Aorta (tissue), 5 donors: ENCODE measurements at places on chromosomes 11 and 22.

DNA sequence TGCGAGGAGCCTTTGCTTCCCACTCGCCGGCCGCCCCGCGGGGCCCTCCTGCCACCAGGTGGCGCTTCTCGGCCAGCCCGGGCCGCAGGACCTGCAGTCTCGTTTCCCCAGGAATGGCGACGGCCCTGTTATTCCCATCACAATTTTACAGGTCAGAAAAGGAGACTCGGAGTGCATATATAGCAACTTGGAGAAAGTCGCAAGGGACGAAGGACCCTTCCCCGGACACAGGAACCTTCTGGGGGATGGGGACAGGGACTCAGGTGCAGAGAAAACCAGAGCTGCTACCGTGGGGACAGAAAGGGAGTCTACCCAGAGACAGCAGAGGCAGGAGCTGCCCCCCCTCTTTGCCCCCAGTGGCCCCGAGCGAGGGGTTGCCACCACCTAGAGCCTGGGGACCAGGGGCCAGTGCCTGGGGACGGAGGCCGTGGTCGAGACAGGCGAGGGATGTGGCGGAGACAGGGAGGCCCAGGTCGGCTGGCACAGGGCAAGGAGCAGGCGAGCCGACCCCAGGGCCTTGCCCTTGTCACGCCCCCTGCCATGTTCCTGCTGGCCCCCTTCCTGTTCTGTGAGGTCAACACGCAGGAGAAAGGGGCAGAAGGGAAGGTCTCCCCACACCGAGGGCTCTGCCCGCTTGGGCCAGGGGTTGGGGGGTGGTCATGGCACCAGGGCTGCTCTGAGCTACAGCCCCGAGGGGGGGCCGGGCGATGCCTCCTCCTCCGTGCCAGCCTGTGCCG, 3.5 kb upstream of the KRTAP5-6 start:
- peak; percentile 92 for DNase-seq

DNA sequence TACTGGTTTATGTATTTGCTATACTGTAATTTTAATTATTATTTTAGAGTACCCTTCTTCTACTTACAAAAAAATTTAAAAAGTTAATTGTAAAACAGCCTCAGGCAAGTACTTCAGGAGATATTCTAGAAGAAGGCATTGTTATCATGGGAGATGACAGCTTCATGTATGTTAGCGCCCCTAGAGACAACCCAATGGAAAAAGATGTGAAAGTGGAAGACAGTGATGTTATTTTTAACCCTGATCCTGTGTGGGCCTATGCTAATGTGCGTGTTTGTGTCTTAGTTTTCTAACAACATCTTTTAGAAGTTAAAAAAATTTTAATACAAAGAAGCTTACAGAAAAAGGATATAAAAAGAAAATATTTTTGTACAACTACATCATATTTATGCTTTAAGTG, 205.0 kb downstream of the FAM76B start:
- DNase-seq: no peak

- DNase-seq: peak; percentile 36
Observed at GRCh38 chr11:70505761-70506657, 107.7 kb downstream of the CTTN start.

- DNase-seq: no peak
Observed at GRCh38 chr11:95245038-95245437, 14.0 kb upstream of the SESN3 start.

DNA sequence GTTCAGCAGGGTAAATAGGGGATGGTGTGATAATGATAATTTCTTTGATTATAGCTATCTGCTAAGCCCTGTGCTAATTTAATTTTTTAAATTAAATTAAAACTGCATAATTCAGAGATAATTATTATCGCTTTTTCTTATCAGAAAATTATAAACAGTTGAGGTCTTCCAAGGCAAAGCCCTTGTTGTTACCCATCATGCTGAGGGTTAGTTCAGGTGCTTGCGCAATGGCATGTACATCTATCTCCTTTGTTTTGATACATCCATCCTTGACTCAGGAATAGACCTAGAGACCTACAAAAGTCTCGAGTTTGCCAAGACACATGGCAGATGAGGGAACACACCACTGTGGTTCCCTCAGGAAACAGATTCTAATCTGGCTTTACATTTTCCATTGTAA, 737.6 kb downstream of the DLG2 start:
- DNase-seq: no peak

DNA sequence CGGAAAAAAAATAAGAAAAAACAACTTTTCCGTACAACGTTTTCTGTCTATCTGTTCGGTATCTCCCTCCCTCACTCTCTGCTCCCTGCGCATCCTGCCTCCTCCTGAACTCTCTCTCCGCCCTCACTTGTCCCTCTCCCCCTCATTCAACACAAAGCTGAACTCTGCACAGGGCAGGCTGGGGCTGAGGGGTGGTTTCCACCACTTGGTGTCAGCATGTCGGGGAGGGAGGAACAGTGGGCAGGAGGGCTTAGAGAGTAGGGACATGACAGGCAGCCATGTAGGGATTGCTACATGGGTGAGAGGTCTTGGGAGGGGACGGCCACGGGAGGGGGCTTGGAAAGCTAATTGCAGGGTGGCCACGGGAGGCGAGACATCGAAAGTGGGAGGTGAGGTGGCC, 17.6 kb downstream of the SLC22A12 start:
- no peak for DNase-seq

DNA sequence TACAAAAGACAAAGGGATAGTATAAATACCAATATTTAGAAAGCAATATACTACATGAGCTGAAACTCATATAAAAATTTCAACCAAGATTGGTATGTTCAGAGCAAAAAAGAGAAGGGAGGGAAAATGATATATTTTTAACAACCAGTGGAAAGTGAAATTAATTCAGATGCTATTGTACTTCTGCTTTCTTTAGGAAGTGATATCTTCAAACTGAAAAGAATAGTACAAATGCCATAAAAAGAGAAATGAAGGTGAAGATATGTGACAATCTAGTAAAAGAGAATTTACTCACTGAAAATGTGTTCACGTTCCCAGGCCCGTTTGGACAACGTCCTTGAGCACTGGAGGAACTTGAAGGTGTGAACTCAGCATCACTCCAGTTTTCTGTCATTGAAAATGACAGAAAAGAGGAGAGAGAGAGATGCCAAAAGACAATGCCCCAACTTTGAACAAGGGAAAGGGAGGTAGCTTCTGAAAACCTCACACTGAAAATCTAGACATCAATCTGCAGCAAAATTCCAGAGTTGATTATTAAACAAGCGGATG, 47.5 kb downstream of the SC5D start:
- DNase-seq: no peak

- no peak for DNase-seq
Observed at GRCh38 chr22:43996981-43997265, 27.2 kb upstream of the PARVB start.

GRCh38 chr11:122440811-122441665, 214.5 kb upstream of the UBASH3B start:
- peak; percentile 59 for DNase-seq

DNA sequence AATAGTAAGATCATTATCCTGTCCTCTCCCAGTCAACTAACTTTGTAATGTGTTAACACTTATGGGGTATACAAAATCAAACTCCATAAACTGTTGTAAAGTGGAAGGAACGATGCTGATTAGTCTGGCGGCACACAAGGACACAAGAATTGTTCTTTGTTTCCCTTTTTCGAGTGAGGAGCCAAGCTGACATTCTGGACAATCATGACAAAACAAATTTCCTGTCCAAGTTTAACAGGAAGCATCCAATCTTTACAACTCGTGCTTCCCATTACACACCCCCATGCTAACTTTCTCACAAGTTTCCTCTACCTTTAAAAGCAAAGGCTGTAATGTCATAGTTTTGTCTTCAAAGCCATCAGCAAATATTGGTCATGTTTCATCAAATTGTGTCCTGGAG, 20.4 kb upstream of the LDLRAD3 start:
- no peak for DNase-seq

- no peak for DNase-seq
Observed at GRCh38 chr11:59866397-59866796, at the start of gene TCN1. TCN1 (minus strand) TSS chr11:59866487; CDS start chr11:59866470, 17 bp downstream.

DNA sequence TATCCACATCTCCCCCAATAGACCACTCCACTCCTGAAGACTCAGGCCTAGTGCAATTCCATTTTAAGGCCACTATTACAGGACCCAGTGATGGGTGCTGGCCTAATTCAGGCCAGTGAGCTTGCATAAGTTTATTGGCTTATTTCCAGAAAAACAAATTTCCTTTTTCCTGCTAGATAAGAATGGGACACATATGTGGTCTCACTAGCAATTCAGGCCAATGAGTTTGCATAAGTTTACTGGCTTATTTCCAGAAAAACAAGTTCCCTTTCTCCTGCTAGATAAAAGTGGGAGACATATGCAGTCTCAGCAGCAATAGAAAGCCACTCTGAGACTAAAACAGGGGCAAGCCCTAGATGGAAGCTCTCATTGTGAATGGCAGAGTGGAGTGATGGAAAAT, 22.4 kb downstream of the ADM start:
- no peak for DNase-seq

GRCh38 chr11:60984636-60985035, 13.2 kb downstream of the CD6 start:
- no peak for DNase-seq

GRCh38 chr22:50305923-50306566, 1.4 kb downstream of the PLXNB2 start:
- DNase-seq: peak; percentile 96

- DNase-seq: no peak
Observed at GRCh38 chr11:113562981-113563461, 87.8 kb upstream of the DRD2 start.

GRCh38 chr11:12404436-12404835, 27.1 kb downstream of the PARVA start:
- DNase-seq: peak; percentile 59

DNA sequence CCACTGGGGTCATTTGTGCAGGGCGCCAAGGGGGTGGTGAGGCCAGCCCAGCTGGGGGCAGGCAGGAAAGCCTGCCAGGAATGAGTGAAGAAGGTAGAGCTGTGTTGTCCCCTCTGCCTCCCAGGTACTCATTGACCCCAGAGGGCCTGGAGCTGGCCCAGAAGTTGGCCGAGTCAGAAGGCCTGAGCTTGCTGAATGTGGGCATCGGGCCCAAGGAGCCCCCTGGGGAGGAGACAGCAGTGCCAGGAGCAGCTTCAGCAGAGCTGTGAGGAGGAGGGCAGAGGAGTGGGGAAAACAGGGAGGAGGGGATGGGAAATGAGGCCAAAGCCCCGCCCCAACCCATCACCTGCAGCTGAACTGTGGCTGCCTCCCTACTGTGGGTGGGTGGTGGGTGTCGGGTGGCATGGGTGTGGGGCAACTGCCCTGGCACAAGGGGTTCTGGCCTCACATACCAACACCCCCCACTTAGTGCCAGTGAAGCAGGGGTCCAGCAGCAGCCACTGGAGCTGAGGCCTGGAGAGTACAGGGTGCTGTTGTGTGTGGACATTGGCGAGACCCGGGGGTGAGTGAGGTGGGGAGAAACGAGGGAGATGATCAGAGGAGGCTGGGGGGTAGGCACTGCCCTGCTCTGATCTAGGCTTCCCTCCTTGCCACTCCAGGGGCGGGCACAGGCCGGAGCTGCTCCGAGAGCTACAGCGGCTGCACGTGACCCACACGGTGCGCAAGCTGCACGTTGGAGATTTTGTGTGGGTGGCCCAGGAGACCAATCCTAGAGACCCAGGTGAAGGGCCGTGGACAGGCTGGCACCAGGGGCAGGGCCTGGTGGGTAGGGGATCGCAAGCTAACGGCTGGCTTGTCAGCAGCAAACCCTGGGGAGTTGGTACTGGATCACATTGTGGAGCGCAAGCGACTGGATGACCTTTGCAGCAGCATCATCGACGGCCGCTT, 3.0 kb downstream of the MUS81 start:
- DNase-seq: peak; percentile 50

GRCh38 chr22:42270176-42270509, 310 bp downstream of the TCF20 start:
- no peak for DNase-seq

- no peak for DNase-seq
Observed at GRCh38 chr11:79221444-79222130, 219.2 kb downstream of the TENM4 start.

GRCh38 chr11:128523641-128524040, 63.7 kb downstream of the ETS1 start:
- DNase-seq: no peak

DNA sequence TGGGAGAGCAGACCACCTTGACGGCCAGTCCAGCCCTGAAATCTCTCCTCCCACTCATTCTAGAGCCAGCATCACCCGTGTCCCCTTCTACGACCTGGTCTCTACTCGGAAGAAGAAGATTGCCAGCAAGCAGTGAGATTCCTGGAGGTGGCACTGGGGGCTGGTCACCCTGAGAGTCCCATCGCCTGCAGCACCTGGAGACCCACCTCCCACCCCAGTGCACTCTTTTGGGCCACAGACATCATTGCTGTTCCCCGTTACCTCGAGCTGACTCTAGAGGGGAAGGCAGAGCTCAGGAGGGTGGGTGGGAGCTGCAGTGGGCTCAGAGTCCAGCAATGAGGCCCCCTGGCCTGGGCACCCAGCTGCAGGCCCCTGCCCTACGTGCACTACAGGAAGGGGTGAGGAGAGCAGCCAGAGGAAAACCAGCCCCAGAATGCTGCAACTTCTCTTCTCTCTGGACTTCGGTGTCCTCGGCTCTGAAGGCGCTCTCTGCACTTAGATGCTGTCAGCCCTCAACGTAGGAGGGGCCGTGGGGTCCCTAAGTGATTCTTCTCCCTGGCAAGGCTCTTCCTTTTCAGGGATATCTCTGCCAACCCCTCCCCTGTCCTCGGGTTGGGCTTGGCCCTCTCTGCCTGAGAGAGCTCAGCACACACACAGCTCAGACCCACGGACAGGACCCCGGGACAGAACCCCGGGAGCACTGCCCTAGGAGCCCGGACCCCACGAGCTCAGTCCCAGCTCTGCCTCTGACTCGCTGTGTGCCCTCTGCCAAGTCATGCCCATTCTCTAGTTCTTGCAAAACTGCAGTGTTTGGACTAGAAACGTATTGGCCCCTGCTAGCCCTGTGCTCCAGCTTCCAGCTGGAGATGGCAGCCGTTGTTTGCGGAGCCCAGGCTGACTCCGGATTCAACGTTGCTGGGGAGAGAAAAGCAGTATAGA, 31.3 kb downstream of the CYTH4 start:
- DNase-seq: no peak

GRCh38 chr22:21044931-21045584, 688 bp upstream of the LRRC74B start:
- peak; percentile 77 for DNase-seq

- DNase-seq: no peak
Observed at GRCh38 chr11:61635787-61636186, 44.4 kb upstream of the DAGLA start.

DNA sequence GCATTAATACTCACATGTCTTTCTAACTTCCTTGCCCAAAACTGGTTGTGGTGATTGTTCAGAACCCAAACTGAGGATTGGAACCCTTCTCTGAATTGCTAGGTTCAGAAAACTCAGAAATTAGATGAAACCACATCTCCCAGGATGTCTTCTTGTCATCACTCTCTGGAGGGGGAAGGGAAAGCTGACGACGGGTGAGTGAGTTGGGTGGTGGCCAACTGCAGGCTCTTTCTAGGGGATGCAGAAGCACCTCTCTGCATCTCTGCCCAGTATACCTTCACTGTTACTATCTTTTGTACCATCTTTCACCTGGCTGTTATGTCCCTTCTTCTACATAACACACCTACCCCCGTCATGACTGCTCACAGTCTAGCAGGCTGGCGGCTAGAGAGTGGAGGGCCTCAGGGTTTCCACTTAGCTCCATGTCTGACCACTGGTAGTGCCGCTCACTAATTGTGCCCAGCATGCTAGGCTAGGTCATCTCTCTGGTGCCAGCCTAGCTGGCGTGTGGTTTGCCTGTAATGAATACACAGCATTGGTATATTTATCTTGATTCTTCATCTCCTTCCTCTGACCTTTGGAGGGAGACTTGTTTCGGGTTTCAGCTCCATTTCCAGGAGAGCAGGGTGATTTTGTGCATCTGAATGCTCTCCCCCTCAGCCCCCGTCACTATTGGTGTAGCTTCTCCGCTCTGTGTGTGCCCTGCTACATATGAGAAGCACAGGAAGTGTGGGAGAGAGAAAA, 7.3 kb downstream of the GRAMD1B start:
- DNase-seq: no peak
